ENCODE measurements at places on chromosomes 2 and 18. TPM values are rescaled to one million over a fixed set of nuclear protein-coding genes. Genes with fewer than 3 reads are reported as not detected.
A peak's percentile ranks its signal among the peaks of the same experiment; 100 is the strongest.

- no peak for DNase-seq
These were observed 114.6 kb upstream of the TEX51 start for GRCh38 chr2:126784045-126784444.

Gene RBKS
- 5.0 TPM for total RNA-seq

GRCh38 chr18:65352186-65352585, 398.6 kb upstream of the CDH7 start:
- DNase-seq = peak; percentile 39

Gene RAB3GAP1
- 107 TPM for total RNA-seq

Gene ANKRD29
- total RNA-seq = 38.4 TPM

- DNase-seq = no peak
These were observed 247.0 kb downstream of the AGAP1 start for GRCh38 chr2:235740821-235741220.

- peak; percentile 70 for DNase-seq
These were observed 180.2 kb downstream of the TNS1 start for GRCh38 chr2:217822296-217823252.

Gene IL37
- total RNA-seq = not detected

GRCh38 chr2:157173740-157174184, 83.7 kb upstream of the GALNT5 start:
- DNase-seq = peak; percentile 57

Gene HTR2B
- 0.09 TPM for total RNA-seq

DNA sequence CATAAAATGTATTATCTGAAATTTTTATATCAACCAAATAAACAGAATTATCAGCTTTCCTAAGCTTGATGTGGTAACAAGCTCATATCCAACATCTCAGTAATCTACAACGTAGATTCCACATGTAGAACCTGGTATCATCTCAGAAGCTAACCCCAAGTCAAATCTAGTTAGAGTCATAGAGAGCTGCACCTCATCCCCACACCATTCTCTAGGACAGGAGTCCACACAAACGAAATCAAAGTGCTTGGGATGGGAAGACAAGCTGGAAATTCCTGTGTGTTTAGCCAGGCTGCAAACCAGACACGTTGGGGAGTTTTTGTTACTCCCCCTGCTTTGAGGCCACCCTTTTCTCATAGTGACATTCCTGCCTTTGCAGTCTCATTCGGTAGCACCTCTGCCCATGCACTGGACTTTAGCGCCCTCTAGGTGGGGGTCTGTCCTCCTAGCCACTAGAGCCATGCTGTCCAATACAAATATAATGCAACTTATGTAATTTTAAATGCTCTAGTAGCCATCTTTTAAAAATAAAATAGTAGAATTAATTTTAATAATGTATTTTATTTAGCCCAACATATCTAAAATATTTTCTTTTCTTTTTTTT, 28.1 kb upstream of the SATB2 start:
- DNase-seq = peak; percentile 67

GRCh38 chr2:153091344-153091743, 372.9 kb downstream of the ARL6IP6 start:
- no peak for DNase-seq

DNA sequence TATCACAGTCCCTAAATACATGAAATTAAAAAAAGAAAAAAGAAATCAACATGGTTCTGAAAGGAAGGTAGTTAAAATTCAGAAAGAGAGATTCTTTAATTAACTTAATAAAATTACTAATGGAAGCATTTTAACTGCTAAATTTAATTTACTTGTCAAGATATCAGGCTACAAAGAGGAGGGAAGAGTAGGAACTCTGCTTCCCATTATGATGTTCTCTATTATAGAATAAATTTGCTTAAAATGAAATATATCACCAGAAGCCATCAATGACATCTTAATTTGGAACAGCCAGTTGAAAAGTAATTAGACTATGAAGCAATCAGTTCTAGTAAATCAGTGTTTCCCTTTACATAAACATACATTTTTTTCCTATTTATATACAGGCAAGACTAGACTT, 611.8 kb upstream of the FANCL start:
- no peak for DNase-seq

Gene MOCOS
- 4.0 TPM for total RNA-seq

Gene SCYGR4
- not detected for total RNA-seq

Gene KCMF1
- total RNA-seq = 50.5 TPM

Gene EGR4
- not detected for total RNA-seq

DNA sequence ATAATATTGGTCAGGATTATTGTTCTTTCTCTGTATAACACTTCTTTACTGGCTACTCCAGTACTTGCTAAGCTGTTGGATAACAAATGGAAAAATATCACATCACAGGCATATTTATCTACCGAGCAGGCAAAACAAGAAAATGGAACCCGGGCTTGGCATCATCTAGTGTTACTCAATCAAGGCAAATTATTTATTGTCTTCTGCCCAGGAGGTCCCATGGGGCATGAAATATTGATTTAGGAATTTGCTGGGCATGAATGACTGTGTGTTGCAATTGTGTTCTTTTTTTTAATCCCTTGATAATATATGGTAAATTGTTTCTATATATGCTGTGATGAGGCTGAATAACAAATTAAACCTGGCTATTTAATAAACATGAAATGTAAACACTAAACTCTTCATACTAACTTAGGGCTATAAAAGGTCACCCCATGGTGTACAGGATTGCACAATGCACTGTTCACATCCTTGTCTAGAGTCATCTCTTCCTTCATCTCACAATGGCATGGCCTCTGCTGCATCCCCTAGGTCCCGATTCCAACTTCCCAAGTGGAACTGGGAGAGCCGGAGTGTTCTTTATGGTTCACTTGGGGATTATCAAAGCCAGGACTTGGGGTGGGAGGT, 2.2 kb upstream of the PARD3B start:
- no peak for DNase-seq

DNA sequence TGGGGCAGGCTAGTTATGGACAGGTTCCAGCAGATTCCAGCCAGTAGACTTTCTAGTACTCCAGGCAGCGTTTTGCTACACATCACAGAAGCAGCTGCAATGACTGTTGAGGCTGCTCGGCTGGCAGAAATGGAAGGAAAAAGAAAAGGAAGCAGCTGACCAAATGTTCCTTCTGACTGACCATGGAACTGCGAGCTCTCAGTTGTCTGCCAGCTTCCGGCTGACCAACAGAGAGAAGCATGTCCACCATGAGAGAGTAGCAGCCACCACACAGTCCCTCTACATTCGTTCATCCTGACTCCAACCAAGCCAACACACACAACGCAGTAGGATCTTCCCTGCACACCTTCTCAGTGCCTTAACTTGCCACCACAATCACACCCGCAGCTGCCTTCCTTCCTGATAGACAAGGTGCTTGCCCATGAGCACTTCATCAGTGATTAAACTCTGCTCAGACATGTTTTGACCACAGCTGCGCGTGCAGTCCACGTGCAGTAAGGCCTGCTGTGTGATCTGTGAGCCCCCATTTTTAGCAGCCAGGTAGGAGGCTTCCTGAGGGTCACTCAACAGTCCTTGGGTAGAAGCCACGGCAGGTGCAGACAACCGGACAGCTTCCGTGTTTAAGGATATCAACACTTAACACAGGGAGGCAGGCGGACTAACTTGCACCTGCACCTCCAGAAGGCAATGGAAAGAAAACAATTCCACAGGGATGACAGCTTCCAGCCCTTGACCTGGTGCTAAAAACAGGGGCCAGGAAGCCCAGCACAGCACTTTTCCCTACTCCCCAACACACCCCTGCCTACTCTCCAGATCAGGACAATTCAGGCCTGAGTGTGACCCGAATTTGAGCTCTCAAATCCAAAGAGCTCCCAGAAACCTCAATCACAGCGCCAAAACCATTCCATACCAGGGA, 996 bp downstream of the TGFBRAP1 start:
- DNase-seq = peak; percentile 29

Data from lung (tissue), 17 donors.